ENCODE measurements at places on chromosomes 12 and 14.

GRCh38 chr14:70714055-70714550 lies 72.4 kb downstream of the TTC9 start:
- DNase-seq: no peak

GRCh38 chr14:98959958-98960616 lies 311.9 kb downstream of the BCL11B start:
- no peak for DNase-seq

GRCh38 chr14:97137705-97138104 lies 340.5 kb downstream of the VRK1 start:
- no peak for DNase-seq

DNA sequence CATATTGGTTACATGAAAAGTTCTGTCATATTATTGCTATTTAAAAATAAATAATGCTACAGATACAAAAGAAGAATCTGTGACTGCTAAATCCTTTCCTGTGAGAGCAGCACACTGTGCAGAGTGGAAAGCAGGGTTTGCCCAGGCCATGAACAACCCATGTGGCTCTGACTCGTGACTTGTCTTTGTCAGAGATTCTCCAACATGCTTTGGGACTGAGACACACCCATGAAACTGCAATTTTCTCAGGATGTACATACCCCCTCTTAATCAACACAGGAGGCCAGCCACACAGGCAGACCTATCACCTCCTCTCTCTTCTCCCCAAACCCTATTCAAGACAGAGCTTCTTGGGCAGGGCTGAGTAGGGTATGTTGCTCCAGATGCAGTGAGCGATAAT lies 96.8 kb upstream of the NTF3 start:
- no peak for DNase-seq

GRCh38 chr12:104707194-104707593 lies 250.4 kb downstream of the CHST11 start:
- no peak for DNase-seq

GRCh38 chr12:22551624-22552023 lies 7.3 kb upstream of the C2CD5 start:
- no peak for DNase-seq

GRCh38 chr14:100698666-100699448 lies 27.8 kb upstream of the DLK1 start:
- DNase-seq: no peak

DNA sequence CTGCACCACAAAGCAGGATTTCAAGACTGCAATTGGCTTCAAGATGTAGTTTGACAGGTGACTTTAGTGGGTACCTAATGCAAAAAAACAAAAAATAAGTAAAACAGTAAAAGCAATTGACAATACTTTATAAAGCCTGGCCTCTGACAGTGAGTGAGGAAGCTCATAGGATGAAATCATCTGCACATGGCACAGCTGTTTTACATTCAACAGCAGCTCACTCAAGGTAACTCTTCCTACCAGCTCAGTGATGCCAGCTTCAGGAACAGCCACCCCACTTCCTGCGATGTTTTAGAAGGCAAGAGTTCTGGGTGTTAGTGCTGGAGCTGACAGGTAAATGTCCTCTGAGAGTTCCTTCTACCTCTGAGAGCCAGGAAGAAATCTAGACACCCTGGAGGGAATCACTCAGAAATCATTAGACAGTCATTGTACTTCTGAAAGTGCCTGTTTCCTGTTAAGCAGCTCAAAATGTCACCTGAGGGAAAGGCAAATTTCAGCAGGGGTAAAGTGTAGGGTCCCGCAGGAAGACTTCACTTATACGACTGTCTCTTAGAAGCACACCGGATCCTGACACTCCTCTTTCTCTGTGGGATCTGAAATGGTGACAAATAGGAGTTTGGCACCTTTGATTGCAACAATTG lies 99.9 kb downstream of the FOXN3 start:
- no peak for DNase-seq

DNA sequence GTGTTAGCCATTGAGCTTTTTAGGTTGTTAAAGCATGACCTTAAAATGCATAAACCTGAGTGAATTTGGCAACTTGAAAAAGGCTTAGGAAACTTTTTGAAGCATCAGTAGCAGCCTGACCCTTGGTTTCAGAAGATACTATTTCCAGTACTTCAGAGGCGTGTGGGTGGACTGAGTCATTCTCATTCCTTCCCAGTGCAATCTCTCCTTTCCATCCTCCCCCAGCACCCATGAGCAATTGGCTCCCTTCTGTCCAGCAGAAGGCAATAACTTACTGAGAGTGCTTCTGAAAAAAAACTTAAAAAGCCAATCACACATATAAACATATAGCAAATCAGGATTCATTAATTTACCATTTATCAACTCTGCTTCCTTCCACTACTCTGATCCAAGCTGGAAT lies 299.3 kb upstream of the STXBP6 start:
- DNase-seq: no peak

DNA sequence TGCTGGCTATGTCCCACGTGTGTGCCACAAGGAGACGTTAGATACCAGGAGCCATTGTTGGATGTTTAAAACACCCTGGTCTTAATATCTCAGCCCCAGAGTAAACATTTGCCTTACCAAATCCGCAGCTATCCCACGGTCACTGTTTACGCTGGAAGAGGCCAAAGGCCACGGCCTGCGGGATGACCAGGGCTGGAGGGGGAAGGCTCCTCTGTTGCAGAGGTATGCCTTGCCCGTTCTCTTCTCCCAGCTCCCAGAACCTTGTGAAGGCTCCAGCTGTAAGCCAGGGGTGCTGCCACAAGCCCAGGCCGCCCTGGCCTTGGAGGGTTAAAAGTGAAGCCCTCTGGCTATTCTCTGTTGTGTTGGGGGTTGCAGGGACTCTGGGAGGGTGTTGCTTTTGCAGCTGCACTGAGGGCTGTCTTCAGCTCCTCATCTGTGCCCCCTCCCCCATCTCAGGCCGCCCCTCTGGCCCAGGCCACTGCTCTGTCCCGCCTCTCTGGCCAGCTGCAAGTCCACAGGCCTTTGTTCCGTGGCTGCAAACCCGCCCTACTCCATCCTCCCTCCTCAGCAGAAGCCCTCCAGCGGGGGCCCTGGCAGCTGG lies 2.5 kb downstream of the PLEKHG3 start:
- no peak for DNase-seq

DNA sequence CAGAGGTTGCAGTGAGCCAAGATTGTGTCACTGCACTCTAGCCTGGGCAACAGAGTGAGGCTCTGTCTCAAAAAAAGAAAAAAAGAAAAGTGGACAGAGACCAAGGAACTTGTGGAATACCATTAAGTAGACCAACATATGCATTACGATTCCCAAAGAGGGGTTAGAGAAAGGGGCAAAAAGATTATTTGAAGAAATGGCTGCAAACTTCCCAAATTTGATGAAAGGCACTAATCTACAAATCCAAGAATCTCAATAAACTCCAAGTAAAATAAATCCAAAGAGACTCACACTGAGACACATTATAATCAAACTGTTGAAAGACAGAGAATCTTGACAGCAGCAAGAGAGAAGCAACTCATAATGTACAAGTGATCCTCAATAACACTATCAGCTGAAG lies 4.8 kb upstream of the OXA1L start:
- no peak for DNase-seq

DNA sequence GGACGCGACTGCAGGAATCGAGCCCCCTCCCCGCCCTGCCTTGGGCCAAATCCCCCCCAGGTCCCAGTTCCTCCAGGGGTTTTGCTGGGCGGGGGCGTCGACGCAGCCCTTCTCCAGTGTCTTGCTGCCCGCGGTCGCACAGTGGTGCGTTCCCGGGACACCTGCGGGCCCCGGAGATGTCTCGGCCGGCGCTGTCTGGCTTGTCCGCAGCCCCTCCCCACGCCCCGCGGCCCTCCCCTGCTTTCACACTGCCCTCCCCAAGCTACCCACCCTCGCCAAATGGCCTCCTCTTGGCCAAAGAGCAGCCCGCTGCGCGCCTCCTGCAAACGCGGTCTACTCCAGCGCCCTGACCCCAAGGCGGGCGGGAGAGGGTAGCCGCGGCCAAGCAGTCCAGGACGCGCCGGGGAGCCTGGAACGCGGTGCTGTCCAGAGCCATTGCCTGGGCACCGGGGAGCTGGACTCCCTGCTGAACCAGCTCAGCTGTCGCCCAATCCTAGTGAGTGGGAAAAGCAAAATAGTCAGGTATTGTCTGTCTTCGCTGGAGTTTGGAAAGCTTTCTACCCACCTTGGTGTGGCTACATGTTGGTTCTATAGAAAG lies 122.0 kb downstream of the AACS start:
- no peak for DNase-seq

Data from GM13976 (cell line).